ENCODE measurements at places on chromosomes 4 and X.

DNA sequence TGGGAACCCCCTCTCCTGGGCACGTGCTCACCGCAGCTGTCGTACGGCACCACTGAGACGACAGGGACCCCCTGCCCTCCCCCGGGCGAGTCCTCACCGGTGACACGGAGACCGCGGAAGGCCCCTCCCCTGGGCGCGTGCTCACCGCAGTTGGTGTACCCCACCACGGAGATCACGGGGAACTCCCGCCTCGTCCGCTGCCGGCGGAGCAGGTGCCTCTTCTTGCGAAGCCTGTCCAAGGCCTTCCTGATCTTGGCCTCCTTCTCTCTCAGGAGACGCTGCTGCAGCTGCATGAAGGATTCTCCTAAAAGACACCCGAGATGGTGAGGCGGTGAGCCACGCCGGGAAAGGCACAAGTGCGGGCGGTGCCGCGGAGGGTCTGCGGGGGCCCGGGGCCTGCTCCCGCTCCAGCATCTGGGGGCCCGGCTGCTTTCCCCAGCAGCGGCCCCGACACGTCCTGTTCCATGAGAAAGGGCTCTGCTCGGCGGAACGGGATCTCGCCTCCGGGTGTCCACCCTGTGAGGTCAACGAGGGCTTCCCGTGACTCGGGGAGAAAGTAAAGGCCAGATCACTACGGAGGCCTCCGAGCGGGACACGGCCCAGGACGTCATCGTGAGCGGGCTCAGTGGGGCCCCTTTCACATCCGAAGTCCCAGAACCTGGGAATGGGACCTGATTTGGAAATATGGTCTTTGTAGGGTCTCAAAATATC is 5.8 kb downstream of the GTPBP6 start:
- DNase-seq = no peak

DNA sequence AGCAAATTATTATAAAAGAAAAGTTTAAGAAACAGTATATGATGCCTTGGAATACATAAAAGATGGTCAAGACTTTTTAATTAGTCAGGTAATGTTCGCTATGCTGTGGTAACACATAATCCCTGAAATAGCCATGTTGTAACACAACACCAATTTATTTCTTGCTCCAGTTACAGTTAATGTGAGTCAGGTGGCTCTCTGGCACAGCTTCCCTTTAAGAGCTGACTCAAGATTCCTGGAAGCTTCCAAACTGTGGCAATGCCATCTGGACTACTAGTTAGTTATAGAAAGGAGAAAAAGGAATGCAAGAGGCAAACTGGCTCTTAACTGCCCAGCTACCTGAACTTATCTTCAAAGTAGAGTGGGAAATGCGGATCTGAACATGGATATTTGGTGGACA is 210.5 kb downstream of the CHM start:
- no peak for DNase-seq

GRCh38 chr4:184317234-184317918 is 99.7 kb upstream of the ENPP6 start:
- no peak for DNase-seq

GRCh38 chr4:129926936-129927335 is 831.0 kb downstream of the C4orf33 start:
- no peak for DNase-seq

- no peak for DNase-seq
Observed at GRCh38 chr4:146051223-146051622, 112.6 kb upstream of the ZNF827 start.

GRCh38 chr4:67020438-67020797 is 524.9 kb downstream of the CENPC start:
- no peak for DNase-seq

GRCh38 chr4:164943192-164943591 is 34.3 kb downstream of the TRIM61 start:
- no peak for DNase-seq

GRCh38 chrX:150872773-150873336 is 25.6 kb downstream of the CD99L2 start:
- DNase-seq = peak; percentile 42

- DNase-seq = no peak
Observed at GRCh38 chr4:141713771-141714445, 77.5 kb downstream of the IL15 start.

GRCh38 chrX:124651031-124651430 is 304.7 kb downstream of the SH2D1A start:
- no peak for DNase-seq

- DNase-seq = no peak
Observed at GRCh38 chrX:110561034-110561433, 202.4 kb downstream of the RTL9 start.

DNA sequence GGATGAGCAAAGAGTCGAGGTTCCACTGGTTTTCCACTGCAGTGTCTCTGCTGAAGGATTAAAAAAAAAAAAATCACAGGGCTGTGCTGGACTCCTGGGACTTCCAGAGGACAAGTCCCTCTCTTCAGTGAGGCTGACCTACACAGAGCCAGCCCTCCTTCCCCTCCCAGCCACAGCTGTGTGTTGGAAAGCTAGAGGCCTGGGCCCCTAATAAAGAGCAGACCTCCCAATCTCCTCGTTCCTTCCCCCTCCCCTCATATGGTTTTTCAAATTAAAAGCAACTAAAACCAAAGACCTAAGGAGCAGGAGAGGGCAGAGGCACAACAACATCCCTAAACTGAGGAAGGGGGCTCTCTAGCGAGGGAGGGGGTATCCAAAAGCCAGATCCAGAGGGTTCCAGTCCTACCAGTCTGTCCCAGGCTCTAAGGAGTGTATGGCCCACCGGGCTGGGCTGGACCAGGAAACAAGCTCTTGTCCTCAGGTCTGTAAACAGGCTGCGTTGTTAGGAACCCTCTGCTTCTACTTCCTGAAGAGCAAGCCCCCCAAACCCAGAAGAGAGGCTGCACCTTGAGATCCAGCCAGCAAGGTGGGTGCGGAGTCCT is 4.0 kb upstream of the PDGFRA start:
- DNase-seq = no peak

- DNase-seq = no peak
Observed at GRCh38 chr4:142975618-142976017, 129.5 kb upstream of the INPP4B start.

DNA sequence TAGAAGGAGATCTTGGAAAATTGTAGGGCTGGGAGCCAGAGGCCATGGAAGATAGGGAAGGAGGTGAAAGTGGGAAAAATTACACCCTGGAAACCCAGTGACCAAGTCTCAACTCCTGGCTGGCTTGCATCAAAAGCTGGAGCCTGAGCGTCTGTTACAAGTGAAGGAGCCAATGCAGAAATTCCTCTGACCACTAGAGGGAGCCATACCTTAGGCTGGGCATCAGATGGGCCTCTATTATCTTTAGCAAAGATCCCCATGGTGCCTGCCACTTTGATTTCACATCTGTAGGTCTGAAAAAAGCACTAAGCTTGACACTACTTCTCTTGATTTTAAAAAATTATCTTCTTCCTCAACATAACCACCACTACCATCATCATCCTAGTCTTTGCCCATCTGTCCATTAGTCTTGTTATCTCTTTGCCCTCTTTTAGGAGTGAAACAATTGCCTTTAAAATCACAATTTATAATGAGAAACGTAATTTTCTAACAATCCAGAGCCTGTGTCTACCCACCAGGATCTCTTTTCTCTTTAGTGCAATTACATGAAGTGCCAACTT is 62.9 kb downstream of the ANAPC4 start:
- DNase-seq = peak; percentile 39
